Activated CD4-positive, alpha-beta T cell treated with anti-CD3 and anti-CD28 coated beads for 36 hours (primary cell): ENCODE measurements at places on chromosomes 5 and 9.

DNA sequence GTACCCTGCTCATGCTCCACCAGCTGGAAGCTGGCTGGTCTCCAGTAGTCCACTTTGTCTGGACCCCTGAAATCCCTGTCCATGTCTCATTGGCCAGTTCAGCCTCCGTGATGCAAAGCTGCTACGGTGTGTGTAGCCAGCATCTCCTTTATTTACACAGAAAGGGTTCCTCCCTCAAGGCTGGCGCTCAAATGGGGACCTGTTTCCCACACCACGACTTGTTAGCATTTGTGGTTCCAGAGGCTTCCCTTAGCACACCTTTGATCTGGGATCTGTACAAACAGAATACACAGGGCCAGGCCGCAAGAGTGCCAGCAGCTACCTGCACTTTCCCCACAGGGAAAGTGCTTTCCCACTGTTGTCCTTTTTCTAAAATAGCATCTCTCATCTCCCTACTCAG lies 5.7 kb upstream of the SMU1 start:
- DNase-seq = peak; percentile 22

DNA sequence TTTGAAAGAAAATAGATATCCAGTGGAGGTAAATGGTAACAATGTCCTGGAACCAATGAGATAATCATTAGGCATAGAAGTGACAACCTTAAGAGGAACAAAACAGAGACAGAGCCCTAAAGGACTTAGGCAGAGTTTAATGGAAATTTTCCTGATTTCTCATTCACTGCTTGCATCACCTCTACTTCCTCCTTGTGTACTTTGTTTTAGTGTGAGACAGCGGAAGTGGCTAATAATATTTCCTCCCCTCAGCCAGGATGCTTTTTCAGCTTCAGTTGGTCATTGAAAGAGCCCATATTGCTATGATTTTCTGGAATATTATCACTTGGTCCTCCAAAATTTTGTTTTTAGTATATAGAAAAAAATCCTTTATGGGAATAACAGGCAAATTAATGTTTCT lies 153.4 kb upstream of the MPDZ start:
- DNase-seq = no peak

DNA sequence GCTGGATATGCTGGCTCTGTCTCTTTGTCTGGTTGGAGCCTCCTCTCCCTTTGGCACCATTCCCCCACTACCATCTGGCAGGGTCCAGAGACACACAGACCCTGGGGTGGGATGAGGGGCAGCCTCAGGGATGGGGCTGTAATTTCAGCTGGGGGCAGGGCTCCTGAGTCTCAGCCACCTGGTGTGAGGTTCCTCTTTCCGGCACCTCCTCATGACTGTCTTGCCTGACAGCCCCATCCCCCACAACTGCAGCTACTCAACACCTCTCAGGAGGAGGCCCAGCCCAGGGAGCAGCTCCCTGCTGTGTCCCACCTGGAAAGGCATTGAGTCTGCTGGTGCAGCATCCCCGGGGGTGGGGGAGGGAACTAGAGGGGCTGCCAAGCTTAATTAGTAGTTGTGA lies 11.7 kb upstream of the RPS14 start:
- peak; percentile 48 for DNase-seq

GRCh38 chr9:114314256-114314867 lies 8.5 kb upstream of the ORM1 start:
- no peak for DNase-seq

DNA sequence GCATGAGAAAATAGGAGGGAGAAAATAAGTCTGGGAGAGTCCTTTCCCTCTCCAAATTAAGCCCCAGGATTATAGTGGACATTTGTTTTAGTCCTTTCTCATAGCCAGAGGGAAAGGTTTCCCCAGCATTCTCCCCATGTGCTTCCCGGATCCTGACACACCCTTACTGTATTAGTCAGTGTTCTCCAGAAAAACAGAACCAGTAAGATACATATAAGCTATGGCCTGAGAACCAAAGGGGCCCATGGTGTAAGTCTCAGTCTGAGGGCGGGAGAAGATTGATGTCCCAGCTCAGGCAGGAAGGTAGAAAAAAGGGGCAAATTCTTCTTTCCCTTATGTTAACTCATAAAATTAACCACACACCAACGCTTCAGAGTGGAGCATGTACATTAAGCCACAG lies 25.6 kb upstream of the SPATA31D4 start:
- DNase-seq = no peak

GRCh38 chr9:4630836-4631235 lies 31.3 kb upstream of the PLPP6 start:
- DNase-seq = no peak
